Activated CD4-positive, alpha-beta T cell treated with anti-CD3 and anti-CD28 coated beads for 1 hour (primary cell): ENCODE measurements at places on chromosomes 4 and X.

GRCh38 chr4:129140521-129140920, 44.6 kb downstream of the C4orf33 start:
- no peak for DNase-seq

DNA sequence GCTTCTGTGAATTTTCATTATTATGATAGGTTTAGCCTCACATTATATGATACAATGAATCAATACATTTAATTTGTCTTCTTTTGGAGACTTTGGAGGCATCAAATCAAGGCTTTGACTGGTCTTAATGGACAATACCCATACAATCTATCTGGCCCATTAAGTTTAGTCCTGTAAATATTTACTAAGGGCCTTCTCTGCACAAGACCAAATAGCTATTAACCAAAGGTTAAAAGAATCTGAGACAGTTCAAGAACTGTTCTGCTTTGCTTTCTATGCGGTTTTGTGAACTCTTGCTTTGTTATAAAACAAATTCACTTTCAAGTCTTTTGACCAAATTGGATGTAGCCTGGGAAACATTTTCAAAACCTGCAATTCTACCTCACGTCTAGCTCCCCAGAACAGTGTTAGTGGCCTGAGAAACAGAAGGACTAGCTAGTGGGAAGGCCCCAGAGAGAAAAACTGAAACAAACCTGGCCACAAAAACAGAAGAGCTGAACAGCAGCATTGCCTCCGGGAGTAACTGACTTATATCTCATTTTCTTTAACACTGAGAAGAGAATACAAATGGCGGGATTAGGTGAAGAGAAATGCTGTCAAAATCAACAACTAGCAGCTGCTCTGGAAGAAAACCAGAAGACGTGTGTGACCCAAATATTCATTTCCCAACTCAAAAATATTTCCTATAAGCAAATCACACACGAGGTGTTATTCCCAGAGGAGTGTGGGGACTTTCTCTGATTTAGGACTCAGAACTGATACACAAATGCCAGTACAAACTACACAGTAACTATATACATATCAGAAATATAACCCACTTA, 548 bp downstream of the TLR1 start:
- no peak for DNase-seq

- DNase-seq: no peak
Observed at GRCh38 chr4:79872738-79873137, 200.3 kb downstream of the ANTXR2 start.

DNA sequence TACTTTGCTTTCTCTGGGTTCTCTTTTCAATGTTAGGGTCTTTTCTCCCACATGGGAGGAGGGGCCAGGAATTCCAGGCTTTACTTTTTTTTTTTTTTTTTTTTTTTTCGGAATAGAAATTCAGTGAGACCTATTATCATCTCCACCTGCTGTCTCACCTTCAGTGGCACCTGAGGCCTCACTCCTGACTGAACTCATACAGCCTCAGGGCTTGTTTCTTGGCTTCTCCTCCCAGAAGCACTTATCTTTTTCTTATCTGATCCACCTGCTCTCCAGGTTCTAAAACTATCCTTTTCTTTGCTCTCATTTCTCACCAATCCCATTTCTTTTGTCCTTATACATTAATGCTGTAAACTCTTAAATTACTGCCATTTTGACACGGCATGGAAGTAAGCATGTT, 117.3 kb upstream of the PPP3CA start:
- DNase-seq: no peak

- DNase-seq: no peak
Observed at GRCh38 chr4:145935253-145936141, 3.1 kb downstream of the ZNF827 start.

DNA sequence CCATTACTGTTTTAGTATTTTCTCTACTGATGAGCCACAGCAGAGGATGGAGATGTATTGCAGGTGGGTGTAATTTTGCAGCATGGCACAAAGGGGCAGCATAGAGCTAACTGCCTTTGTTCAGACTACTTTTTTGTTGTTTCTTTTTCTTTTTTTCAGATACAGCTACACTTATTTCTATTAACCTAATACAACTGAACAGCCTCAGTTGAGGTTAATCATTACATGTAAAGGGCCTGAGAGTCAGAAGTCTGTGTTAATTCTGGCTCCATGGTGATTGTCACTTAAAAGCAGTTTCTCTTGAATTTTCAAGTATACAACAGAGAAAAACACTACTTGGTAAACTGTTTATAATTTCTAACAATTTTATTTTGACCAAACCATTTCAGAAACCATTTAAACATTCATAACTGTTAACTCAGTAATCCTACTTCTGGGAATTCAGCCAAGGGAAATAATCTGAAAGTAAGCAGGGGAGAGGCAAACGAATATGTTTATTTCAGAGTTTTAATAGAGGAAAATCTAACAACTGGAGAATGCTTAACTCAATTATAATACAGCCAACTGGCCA, 13.9 kb upstream of the PPEF2 start:
- no peak for DNase-seq

DNA sequence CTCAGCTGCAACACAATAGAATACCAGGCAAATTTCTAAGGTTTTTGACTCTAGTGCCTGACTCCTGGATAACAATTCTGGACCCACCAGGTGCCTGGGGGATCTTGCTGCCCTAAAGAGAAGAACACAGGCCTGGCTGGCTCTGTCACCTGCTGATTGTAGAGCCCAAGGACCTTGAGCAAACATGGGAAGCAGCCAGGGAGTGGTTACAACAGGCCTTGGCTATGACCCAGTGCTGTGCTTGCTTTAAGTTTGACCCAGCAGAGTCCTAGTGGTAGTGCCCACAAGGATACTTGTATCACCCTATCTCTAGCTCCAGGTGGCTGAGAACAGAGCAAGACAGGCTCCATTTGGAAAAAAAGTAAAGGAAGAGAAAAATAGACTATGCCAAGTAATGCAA, 176.8 kb upstream of the DCAF12L2 start:
- DNase-seq: no peak

DNA sequence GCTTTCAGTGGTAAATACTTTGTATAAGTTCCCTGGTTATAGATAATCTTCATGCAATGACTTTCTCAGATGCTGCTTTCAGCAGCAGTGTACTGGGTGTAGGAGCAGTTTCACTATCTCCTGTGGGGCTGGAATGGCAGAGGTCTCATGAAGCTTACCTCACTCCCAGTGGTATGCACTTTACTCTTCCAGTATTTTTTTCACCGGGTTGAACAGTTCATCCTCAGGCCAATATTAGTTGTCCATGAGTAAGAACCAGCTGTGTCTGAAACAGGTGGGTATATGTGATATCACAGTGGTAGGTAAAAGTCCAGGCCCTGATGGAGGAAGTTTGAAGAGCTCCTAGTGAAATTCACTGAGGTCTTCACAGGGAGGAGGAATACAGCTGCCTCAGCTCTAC, 351.5 kb upstream of the EMCN start:
- no peak for DNase-seq

DNA sequence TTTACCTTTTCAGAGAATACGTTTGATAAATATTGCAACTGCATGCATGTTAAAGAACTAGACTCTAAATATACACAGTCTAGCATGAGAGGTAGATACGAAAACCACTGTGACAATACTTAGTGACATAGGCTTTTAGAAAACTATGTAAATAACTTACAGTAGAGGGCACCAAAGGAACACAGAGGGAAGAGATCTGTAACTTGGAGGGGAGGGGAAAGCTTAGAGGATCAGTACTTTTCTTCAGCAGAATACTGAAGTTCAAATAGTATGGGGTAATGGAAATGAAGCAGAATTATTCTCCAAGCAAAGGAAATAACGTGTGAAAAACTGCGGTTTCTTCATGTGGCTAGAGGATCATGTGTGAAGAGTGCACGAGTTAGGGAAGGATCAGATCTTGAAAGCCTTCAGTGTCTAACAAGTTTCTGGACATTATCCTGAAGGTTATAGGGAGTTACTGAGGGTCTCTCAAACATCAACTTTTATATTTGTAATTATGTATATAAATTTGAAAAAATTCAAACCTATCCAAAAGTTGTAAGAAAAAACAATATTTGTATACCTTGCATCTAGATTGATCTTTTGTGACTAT, 264.3 kb downstream of the NPFFR2 start:
- DNase-seq: no peak
